ENCODE measurements at places on chromosomes 12 and 14. TPM values are rescaled to one million over a fixed set of nuclear protein-coding genes. Genes with fewer than 3 reads are reported as not detected.

DNA sequence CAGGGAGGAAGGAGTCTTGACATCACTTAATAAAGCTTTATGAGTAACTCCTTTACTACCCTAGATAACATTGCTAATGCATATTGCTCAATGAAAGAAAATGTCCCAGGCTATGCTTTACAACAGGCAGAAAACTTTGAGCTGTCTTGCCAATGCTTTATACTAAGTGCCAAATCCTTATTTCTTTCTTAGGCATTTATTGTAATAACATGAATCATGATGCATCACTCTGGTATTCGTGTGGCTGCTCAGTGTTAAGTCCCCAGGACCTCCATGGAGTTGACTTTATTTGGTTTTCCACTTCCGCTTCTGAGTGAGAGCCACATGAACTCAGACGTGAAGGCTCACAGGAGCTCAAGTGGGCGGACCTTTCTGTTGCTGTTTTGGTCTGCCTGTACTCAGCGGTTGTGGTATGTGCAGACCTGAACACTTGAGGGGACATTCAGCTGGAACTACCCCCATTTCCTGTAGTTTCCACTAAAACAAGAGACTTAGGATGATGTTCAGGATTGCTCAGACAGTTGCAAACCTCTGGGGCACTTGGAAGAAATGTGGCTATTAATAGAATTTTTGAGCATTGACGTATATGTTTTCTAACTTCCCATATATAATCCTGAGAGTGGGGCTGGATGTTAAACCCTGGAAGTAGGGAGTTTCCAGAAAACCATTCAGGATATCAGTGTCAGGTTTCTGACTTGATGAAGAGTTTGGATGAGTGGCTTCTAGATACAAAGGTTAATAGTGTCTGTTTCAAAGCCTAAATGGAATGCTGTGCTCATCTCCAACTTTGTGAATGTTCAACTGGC is 258.6 kb downstream of the MSRB3 start:
- ATAC-seq = no peak

Gene SLC6A15
- 0.69 TPM for total RNA-seq

DNA sequence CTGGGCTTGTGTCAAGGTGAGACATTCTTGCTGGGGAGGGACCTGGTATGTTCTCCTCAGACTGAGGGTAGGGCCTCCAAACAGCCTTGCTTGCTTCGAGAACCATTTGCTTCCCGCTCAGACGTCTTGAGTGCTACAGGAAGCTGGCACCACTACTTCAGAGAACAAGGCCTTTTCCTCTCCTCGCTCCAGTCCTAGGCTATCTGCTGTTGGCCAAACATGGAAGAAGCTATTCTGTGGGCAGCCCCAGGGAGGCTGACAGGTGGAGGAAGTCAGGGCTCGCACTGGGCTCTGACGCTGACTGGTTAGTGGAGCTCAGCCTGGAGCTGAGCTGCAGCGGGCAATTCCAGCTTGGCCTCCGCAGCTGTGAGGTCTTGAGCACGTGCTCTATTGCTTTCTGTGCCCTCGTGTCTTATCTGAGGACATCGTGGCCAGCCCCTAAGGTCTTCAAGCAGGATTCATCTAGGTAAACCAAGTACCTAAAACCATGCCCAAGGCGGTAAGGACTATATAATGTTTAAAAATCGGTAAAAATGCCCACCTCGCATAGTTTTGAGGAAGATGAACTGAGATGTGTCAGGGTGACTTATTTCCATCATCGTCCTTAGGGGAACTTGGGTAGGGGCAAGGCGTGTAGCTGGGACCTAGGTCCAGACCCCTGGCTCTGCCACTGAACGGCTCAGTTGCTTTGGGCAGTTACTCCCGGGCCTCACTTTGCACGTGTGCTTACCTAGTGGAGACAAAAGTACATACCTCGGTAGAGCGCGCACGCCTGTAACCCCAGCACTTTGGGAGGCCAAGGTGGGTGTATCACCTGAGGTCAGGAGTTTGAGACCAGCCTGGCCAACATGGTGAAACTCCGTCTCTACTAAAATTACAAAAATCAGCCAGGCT is 4.3 kb downstream of the GAPDH start:
- ATAC-seq = peak; percentile 4

DNA sequence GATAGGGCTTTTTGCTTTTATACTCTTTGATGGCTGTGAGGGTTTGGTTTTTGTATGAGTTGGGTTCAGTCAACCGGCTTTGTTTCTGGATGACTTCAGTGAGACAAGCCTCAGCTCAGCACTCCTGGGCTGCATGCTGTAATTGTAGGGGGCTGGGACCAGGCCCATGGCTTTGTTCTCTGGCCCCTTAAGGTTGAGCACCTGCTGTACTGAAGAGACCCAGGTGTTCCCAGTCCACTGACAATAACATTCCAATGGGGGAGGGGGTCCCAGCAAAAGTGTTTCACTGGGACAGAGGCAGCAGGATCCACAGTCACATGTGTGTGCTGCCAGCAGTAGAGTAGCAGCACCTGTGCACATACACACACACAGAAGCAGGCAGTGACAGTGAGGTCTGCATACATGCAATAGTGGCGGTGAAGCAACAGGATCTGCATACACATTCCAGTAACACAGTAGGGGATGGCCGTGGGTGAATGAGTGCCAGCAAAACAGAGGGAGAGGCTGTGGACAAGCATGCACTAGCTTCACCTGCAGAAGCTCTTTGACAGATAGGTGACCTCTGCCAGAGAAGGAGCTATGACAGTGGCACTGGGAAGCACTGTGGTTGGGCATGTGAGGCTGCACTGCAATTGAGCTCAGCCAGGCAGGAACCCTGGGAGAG is 240.4 kb downstream of the ASCL1 start:
- ATAC-seq = no peak

- ATAC-seq = peak; percentile 54
These were observed 47.7 kb upstream of the PTPRO start for GRCh38 chr12:15274561-15274967.

- ATAC-seq = peak; percentile 70
These were observed 19.3 kb upstream of the SERPINA6 start for GRCh38 chr14:94342334-94342934.

Data from activated T-helper 17 cell treated with anti-CD3 and anti-CD28 coated beads, Interleukin-2, amount 50 U/mL, for 72 hours (primary cell).